Mucosa of gallbladder (tissue), 1 donor: ENCODE measurements at places on chromosomes 3 and 15.
A peak's percentile ranks its signal among the peaks of the same experiment; 100 is the strongest.

GRCh38 chr3:129123314-129124060 lies 1.9 kb upstream of the RAB43 start:
- DNase-seq = no peak

GRCh38 chr15:77186594-77187011 lies 115.7 kb upstream of the TSPAN3 start:
- DNase-seq = no peak

DNA sequence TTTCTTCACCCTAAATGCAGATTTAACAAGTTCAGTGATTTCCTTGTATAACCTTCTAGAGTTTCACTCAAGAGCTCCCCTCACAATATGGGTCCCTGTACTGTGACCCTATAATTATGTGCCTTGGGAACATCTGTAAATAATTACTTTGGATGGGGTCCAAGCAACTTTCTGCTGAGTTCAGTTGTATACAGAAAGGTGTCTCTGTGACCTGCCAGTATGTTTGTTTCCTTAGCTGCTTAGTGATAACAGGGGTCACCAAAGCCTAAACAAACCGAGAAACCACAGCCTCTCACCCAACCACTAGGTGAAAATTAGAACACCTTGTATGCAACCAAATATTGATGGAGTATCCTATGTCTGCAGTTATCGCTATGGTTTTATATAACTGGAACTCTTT lies 29.8 kb upstream of the SLC25A36 start:
- DNase-seq = no peak

- DNase-seq = no peak
Observed at GRCh38 chr3:110773413-110773954, 298.1 kb upstream of the NECTIN3 start.

DNA sequence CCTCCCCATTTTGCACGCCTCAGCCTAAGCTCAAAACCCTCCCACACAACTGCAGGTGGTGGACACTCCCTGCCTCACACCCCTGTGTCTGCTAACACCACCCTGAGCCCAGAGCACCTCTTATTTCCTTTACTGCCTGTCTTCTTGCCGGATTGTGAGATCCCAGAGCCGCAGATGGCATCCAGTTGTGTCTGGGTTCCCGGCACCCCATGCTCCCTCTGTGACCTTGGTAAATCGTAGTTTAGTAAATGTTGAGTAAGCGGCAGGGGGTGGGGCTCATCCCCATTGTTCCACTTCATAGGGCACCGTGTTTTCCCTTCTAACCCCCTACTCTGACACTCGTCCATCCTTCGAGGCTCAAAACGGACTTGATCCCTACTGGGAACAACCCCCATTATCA lies 14.9 kb downstream of the SPINT1 start:
- DNase-seq = no peak

DNA sequence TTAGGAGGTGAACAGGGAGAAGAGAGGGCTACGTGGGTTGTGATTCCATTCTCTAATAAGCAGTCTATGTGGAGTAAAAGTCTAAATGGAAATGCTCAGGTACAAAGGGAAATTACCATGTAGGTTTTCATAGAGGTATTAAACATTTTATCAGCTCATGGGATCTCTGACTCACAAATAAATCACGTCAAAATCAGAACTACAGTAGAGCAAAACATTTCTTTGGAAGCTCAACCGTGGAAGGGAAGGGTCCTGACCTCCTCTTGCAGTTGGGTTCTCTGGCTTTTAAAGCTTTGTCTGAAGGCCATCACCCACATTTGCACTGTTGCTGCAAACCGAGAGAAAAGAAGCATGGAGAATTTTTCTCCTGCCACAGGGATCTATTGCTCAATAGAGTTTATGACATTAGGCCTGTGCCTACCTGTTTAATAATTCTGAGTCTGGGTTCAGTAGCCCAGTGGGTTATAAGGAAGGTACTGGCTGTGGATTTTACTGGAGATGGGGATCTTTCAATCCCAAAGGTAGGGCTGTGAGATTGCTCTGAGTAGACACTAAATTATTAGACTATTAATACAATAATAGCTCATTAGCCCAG lies 24.2 kb upstream of the PGPEP1L start:
- no peak for DNase-seq

GRCh38 chr15:75759416-75760130 lies 46.9 kb upstream of the CSPG4 start:
- DNase-seq = no peak

- DNase-seq = no peak
Observed at GRCh38 chr15:80277147-80277546, 25.1 kb upstream of the CTXND1 start.

- no peak for DNase-seq
Observed at GRCh38 chr15:65580287-65580686, 30.6 kb downstream of the INTS14 start.

DNA sequence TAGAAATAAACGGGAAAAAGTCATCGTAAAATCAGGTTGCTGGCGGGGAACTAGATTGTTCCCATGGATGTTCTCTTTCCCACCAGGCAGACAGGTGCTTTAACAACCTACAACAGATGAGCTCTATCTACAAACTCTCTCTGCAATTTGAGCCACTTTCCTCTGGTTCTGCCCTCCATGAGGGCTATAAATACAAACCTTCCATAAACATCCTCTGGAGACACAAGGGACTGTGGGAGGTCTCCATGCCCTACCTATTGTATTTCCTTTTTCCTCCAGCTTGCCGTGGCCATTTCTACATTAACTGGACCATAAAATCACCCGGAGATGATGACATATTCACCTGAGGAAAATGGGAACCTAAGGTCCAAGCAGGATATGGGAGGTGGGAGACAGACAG lies 151.1 kb downstream of the GABRB3 start:
- no peak for DNase-seq

DNA sequence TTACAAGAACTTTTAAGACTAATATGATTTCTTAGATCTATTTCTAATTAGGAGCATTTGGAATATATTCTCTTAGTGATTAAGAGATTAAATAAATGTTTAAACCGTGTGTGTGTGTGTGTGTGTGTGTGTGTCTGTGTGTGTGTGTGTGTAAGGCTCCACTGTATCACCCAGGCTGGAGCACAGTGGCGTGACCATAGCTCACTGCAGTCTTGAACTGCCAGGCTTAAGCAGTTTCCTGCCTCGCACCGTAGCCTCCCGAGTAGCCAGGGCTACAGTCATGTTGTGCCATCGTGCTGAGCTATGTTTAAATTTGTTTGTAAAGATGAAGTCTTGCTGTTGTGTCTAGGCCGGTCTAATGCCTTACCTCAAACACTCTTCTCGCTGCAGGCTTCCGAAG lies 109.4 kb downstream of the KLHL25 start:
- DNase-seq = no peak

DNA sequence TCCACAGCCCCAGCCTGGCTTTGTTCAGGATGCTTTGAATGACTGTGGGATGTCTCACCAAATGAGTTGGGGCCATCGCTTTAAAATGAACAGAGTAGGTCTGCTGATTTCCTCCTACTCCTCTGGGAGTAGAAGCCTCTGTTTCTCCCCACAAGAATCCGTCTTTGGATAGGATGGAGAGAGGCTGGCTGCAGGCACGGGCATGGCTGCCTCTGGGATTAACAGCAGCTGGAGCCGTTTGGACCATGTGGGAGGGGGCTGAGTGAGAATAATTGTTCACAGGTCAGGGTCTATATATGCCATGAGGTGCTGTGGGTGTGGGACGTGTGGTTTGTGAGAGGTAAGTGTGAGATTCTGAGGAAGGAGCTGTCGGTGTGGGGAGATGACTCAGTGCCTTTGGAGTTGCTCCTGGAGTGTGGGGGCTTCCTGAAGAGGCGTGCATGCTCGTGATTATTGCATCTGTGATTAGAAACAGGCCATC lies 48.0 kb upstream of the APEH start:
- DNase-seq = no peak

- DNase-seq = peak; percentile 33
Observed at GRCh38 chr3:4474683-4475490, 7.8 kb upstream of the SUMF1 start.

DNA sequence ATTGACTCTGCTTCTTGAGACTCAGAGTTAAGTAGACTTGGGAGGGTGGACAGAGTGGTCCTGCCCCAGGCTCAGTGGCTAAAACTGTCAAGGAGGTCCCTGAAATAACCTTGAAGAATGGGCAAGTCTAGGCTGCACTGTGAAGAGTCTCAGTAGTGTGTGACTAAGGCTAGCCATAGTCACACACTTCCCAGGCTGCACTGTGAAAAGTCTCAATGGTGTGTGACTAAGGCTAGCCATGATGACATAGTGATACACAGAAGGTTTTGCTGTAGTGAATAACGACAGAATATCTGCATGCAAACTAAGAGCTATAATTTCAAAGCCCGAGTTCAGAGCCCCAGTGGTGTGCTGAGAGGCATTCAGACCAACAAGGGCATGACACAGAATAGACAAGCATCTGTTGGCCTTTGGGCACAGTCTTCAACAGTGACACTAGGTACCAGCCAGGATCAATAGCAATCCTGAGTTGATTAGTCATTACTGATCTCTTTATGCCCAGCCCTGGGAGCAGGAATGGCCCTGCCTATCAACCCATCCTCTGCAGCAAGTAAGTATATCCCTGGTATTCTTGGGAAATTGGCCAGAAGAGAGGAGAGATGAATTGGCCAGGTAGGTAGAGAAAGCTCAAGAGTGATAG lies 72.4 kb upstream of the BBX start:
- DNase-seq = no peak

- DNase-seq = no peak
Observed at GRCh38 chr3:103499132-103499900, 1064.5 kb downstream of the ZPLD1 start.

GRCh38 chr15:88695101-88695500 lies 56.3 kb downstream of the ISG20 start:
- DNase-seq = no peak

GRCh38 chr3:90018779-90019178 lies 911.4 kb downstream of the EPHA3 start:
- DNase-seq = no peak

DNA sequence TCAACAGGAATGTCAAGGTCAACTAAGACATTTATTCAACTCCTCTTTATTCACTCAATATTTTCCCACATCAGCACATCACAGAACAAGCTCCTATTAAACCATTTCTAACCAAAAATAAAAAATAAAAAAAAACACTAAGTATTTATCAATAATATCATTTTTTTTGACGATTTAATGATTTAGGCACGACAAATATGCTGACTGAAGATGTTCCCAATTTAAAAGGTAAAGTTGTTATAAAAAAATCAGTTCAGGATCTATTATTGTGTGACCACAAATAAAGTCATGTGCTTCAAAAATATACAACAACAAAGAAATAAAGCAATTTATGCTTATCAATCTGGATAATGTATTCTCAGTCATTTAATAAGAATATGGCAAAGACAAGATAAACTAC lies 16.2 kb downstream of the DPH6 start:
- DNase-seq = no peak
